ENCODE measurements at places on chromosomes 5 and 9.

DNA sequence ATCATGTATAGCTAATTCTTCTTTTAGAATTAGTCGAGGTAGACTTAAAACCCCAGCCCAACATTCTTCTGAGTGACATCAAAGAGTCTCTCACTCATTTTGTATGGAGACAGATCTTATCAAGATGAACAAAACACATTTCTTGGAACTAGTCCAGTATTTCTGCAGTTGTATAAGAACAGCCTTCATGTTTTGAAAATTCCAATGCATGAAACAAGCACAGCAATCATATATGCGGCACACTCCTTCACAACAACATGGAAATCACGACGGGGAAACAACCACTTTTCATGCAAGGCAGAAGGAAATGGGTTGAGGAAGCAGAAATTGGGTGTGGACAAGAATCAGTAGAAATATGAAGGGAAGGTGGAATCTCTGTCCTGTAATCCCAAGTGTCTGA is 113.8 kb downstream of the PLK2 start:
- no peak for DNase-seq

- DNase-seq = no peak
Measured at GRCh38 chr9:131274674-131275331, 1.5 kb downstream of the FAM78A start.

- DNase-seq = no peak
Measured at GRCh38 chr5:139851558-139851957, 56.0 kb downstream of the PSD2 start.

GRCh38 chr5:37799865-37800421 is 39.9 kb downstream of the GDNF start:
- DNase-seq = no peak

DNA sequence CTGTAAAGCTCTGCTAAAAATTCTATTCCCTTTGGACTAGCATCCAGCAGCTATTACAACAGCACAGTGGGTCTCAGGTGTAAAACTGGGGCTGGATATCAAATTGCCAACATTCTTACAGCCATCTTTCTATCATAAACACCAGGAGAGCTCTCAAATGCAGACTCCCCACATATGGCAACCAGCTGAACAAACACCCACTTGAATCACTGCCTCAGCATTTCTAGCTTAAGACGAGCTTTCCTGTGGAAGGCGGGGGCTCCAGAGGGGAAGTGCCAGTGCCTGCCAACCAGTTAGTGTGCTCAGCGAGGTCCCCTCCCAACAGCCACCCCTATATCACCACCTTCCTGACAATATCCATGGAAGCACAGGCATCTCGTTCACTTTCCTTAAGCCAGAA is 62.2 kb downstream of the IPPK start:
- peak; percentile 46 for DNase-seq

- no peak for DNase-seq
Measured at GRCh38 chr5:140558542-140558941, 1.3 kb upstream of the SRA1 start.

All from left renal pelvis (tissue), 4 donors.